ENCODE measurements at places on chromosomes 1 and 21. TPM values are rescaled to one million over a fixed set of nuclear protein-coding genes. Genes with fewer than 3 reads are reported as not detected.

NPHS2 gene
- not detected for total RNA-seq

GRCh38 chr1:223670458-223671159 lies 5.1 kb upstream of the CAPN8 start:
- no peaks in the 10 kb centered on the region for H3K36me3 ChIP-seq
- peaks cover 4% of the 10 kb centered on the region for H3K4me1 ChIP-seq
- H3K27me3 ChIP-seq = no peaks in the 10 kb centered on the region

PTPN7 gene
- 6.1 TPM for total RNA-seq

- no peaks in the 10 kb centered on the region for H3K27me3 ChIP-seq
- DNase-seq = no peak
- H3K4me3 ChIP-seq = no peak overlapping the region
- no peak overlapping the region for H3K27ac ChIP-seq
Measured at GRCh38 chr1:88224906-88225305, 459.2 kb upstream of the PKN2 start.

DNA sequence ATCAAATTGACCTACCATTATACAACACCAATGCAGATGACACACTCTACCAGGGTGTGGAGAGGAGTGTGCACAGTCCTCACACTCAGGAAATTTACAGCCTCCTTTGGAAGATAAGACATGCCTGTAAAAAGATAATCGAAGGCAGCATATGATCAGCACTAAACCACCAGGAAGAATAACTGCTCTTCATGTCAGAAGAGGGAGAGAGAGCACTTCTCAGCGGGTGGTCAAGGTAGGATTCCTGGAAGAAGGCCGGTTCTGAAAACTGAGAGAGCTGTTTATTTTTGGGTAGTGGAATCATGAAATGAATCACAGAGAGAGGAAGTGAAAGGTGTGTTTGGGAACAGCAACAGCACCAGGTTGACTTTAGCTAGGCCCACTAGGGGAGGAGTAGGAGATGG lies 14.0 kb upstream of the ZNF697 start:
- H3K4me3 ChIP-seq = no peak overlapping the region
- no peak for DNase-seq
- H3K4me1 ChIP-seq = no peaks in the 10 kb centered on the region
- no peaks in the 10 kb centered on the region for H3K36me3 ChIP-seq
- no peaks in the 10 kb centered on the region for H3K27me3 ChIP-seq
- H3K27ac ChIP-seq = no peak overlapping the region

- no peak overlapping the region for H3K4me3 ChIP-seq
- H3K27ac ChIP-seq = no peak overlapping the region
- no peaks in the 10 kb centered on the region for H3K27me3 ChIP-seq
Measured at GRCh38 chr1:218425647-218426342, 80.7 kb downstream of the TGFB2 start.

NTMT2 gene
- total RNA-seq = not detected

GBP4 gene
- total RNA-seq = 20.2 TPM

LCE1D gene
- total RNA-seq = not detected

ARHGAP30 gene
- total RNA-seq = 16.4 TPM

- DNase-seq = no peak
- no peaks in the 10 kb centered on the region for H3K36me3 ChIP-seq
- H3K27ac ChIP-seq = no peak overlapping the region
- no peaks in the 10 kb centered on the region for H3K4me1 ChIP-seq
- no peak overlapping the region for H3K4me3 ChIP-seq
- H3K27me3 ChIP-seq = no peaks in the 10 kb centered on the region
Measured at GRCh38 chr21:40660461-40660860, 186.5 kb downstream of the DSCAM start.

PGBD5 gene
- total RNA-seq = 0.14 TPM

- no peaks in the 10 kb centered on the region for H3K27me3 ChIP-seq
- peak overlapping the region; percentile 89 for H3K27ac ChIP-seq
- peaks cover 30% of the 10 kb centered on the region for H3K4me1 ChIP-seq
- DNase-seq = no peak
- H3K36me3 ChIP-seq = no peaks in the 10 kb centered on the region
Measured at GRCh38 chr1:78005448-78005722, 646 bp downstream of the DNAJB4 start.

GRCh38 chr1:43518935-43519686 lies 11.6 kb upstream of the PTPRF start:
- H3K27ac ChIP-seq = no peak overlapping the region

GRCh38 chr1:41917835-41918449 lies 780 bp downstream of the HIVEP3 start:
- H3K27ac ChIP-seq = no peak overlapping the region
- DNase-seq = no peak
- H3K27me3 ChIP-seq = no peaks in the 10 kb centered on the region
- H3K36me3 ChIP-seq = no peaks in the 10 kb centered on the region
- peak overlapping the region; percentile 79 for H3K4me3 ChIP-seq

CHIT1 gene
- total RNA-seq = 0.14 TPM

ST6GALNAC3 gene
- 1.4 TPM for total RNA-seq

USH2A gene
- not detected for total RNA-seq

IFI44L gene
- total RNA-seq = 18.7 TPM

GRCh38 chr1:196450143-196451095 lies 157.8 kb downstream of the KCNT2 start:
- no peaks in the 10 kb centered on the region for H3K27me3 ChIP-seq
- no peaks in the 10 kb centered on the region for H3K36me3 ChIP-seq
- H3K4me1 ChIP-seq = no peaks in the 10 kb centered on the region

PLPPR4 gene
- 0.28 TPM for total RNA-seq

DNA sequence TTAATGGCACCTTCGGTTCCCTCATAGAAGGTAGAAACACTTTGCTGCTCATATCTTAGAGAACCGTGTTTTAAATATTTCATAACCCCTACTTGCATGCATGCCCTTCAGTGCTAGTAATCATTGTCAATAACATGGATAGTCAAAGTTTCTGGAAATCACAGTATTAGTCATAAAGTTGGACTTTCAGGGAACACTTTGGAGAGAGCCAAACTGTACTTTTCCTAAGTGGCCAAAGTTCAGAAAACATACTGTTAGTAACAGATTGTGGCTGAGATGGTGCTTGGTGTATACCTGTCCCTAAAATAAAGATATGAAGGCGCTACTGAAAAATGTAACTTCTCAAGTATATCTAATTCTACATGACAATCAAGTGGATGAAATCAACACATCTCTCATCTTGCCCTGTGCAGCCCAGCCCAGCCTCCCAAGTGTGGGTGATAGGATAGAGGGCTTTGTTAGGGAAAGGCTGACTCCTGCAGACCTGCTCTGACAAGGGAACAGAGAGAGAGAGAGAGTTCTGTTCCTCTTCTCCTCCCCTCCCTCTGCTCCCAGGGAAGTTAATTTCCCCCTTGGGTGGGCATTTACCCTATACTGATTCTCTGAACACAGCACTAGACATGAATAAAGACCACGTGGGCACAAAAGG lies 14.4 kb downstream of the MYOC start:
- no peak overlapping the region for H3K4me3 ChIP-seq
- H3K36me3 ChIP-seq = no peaks in the 10 kb centered on the region
- no peaks in the 10 kb centered on the region for H3K27me3 ChIP-seq
- no peak overlapping the region for H3K27ac ChIP-seq
- DNase-seq = no peak

DNA sequence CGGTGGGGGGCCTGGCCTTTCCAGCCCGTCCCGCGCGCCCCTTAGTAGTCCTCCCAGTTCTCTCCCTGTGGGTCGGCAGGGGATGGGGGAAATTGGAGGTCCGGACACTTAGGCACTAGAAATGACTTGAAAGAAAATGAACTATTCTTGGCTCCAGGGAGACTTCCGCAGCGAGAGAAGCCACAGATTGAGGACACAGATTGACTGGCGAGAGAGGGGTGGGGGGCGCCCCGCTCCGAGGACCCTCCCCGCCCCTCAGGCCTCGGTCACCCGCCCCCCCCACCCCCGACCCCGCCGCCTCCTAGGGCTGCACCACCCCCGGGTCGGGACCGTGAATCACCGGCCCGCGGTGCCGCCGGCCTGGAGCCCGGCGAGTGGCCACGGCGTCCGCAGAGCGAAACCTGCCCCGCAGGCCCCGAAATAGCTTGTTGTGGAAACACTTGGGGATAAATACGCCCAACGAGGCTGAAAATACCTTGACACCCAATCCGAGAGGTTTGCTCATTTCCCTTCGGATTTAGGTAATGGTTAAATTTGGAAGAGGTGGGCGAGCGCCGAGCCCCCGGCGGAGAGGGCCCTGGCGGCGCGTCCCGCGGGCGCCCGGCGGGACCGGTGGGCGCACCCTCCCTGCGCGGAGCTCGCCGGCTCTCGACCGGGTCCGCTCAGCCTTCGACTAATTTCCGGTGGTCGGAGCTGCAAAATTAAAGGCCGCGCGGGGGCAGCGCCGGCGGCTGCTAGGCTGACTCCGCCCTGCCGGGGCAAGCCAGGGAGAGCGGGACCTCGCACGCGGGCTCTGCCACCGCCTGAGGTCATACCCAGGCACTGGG lies at the start of gene GFI1:
Gene GFI1, minus strand, starts transcription at position 675 of the 827 bp plus-strand sequence. CDS start 3,438 bp downstream, outside the sequence.
- no peaks in the 10 kb centered on the region for H3K36me3 ChIP-seq
- H3K4me1 ChIP-seq = peaks cover 41% of the 10 kb centered on the region
- peak within 1 kb of the TSS; percentile 72 for H3K4me3 ChIP-seq
- no peak for DNase-seq
- H3K27me3 ChIP-seq = no peaks in the 10 kb centered on the region

DNA sequence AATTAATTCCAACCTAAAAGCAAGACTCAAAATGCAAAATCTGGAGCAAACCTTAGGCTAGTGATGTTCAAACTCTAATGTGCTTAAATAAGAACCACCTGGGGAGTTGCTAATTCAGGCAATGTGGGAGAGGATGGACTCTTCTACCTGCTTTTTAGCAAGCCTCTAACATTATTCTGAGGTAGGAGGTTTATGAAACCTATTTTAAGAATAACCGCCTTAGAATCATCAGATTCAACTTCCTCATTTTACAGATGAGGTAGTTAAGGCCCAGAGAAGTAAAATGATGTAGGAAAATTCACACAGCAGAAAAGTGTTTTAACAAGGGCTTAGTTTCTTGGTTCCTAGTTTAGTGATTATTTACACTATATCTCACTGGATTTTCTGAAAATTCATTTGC lies 8.6 kb upstream of the NTNG1 start:
- no peak overlapping the region for H3K27ac ChIP-seq
- H3K4me1 ChIP-seq = no peaks in the 10 kb centered on the region
- no peaks in the 10 kb centered on the region for H3K36me3 ChIP-seq
- H3K4me3 ChIP-seq = no peak overlapping the region
- H3K27me3 ChIP-seq = no peaks in the 10 kb centered on the region
- DNase-seq = no peak

- H3K4me3 ChIP-seq = no peak overlapping the region
- no peaks in the 10 kb centered on the region for H3K4me1 ChIP-seq
- no peaks in the 10 kb centered on the region for H3K27me3 ChIP-seq
- no peaks in the 10 kb centered on the region for H3K36me3 ChIP-seq
- H3K27ac ChIP-seq = no peak overlapping the region
Measured at GRCh38 chr1:60942896-60943638, 139.3 kb upstream of the NFIA start.

GRCh38 chr1:79507770-79508169 lies 501.2 kb upstream of the ADGRL4 start:
- H3K4me3 ChIP-seq = no peak overlapping the region
- H3K4me1 ChIP-seq = no peaks in the 10 kb centered on the region
- DNase-seq = no peak
- no peaks in the 10 kb centered on the region for H3K27me3 ChIP-seq
- H3K27ac ChIP-seq = no peak overlapping the region

NCF2 gene
- 21.7 TPM for total RNA-seq

DNA sequence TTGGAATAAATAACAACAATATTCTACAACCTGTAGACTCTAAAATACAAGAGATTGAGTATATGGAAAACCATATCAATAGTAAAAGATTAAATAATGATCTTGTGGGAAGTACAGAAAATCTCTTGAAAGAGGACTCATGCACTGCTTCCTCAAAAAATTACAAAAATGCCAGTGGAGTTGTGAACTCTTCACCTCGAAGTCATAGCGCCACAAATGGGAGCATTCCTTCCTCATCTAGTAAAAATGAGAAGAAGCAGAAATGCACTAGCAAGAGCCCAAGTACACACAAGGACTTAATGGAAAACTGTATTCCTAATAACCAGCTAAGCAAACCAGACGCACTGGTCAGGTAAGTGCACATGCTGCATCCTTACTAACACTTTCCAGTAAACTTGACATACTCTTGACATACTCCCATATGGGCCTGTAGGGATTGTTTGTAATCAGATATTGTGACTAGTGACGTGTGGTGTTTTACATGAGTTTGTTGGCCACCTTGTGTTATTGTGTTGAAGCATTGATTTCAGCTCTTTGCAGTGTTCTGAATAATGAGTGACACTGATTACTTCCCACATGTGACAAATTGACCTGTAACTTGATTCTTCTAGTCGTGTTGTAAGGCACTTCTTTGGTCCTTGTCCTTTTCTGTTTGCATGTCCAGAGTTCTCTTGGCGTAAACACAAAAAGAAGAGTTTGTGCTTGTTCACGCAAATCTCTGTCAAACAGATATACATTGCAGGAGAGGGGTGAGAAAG lies 28.0 kb downstream of the MACO1 start:
- DNase-seq = no peak
- H3K4me1 ChIP-seq = peaks cover 13% of the 10 kb centered on the region
- peaks cover 13% of the 10 kb centered on the region for H3K36me3 ChIP-seq
- H3K27me3 ChIP-seq = no peaks in the 10 kb centered on the region
- no peak overlapping the region for H3K27ac ChIP-seq
- H3K4me3 ChIP-seq = no peak overlapping the region

RHEX gene
- 6.1 TPM for total RNA-seq

GRCh38 chr1:232664844-232665777 lies 35.2 kb upstream of the SIPA1L2 start:
- H3K27me3 ChIP-seq = no peaks in the 10 kb centered on the region
- H3K36me3 ChIP-seq = no peaks in the 10 kb centered on the region
- DNase-seq = no peak
- H3K27ac ChIP-seq = no peak overlapping the region
- no peaks in the 10 kb centered on the region for H3K4me1 ChIP-seq

- no peaks in the 10 kb centered on the region for H3K36me3 ChIP-seq
- H3K27ac ChIP-seq = no peak overlapping the region
- H3K27me3 ChIP-seq = no peaks in the 10 kb centered on the region
- H3K4me1 ChIP-seq = no peaks in the 10 kb centered on the region
Measured at GRCh38 chr1:231518485-231519034, 9.9 kb upstream of the TSNAX start.

DNA sequence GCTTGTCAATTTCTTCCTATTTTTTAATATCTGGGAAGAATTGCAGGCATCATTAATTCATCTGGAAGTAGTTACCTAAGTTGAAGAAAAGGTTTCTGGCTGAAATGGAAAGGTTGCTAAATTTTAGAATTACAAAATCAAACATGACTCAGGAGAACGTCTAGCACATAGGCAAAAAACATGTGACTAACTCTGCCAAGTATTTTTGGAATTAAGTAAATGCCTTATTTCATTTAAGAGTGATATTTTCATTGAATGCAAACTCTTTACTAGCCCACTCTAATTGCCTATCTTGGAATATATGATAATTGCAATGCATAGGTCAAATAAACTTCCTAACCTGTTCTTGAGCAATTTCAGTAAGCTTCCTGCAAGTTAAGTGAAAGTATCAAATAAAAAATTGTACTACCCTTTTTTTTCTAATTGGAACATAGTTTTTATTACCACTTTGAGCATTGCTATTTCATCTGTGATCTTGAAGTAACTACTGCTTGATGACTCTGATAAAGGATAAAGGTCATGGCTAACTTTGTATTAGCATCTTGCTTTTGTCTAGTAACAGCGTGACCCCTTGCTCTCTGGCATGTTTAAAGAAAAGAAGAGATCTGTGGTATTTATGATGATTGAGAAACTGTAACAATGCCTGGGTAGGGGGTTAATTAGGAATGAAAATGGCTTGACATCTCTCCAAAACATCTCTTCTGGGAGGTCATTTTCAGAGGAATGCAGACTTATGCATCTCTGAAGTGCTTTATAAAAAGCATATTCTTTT lies 208.3 kb upstream of the NCAM2 start:
- H3K27me3 ChIP-seq = no peaks in the 10 kb centered on the region
- H3K27ac ChIP-seq = no peak overlapping the region
- no peaks in the 10 kb centered on the region for H3K4me1 ChIP-seq
- no peak for DNase-seq

All from thoracic aorta (tissue), 2 donors.